ENCODE measurements at places on chromosomes 16 and 17.

GRCh38 chr16:152141-153128 is at the start of gene HBZ:
Gene HBZ (plus strand): TSS chr16:152644. CDS start chr16:152910, 266 bp downstream.
- no peak for DNase-seq

DNA sequence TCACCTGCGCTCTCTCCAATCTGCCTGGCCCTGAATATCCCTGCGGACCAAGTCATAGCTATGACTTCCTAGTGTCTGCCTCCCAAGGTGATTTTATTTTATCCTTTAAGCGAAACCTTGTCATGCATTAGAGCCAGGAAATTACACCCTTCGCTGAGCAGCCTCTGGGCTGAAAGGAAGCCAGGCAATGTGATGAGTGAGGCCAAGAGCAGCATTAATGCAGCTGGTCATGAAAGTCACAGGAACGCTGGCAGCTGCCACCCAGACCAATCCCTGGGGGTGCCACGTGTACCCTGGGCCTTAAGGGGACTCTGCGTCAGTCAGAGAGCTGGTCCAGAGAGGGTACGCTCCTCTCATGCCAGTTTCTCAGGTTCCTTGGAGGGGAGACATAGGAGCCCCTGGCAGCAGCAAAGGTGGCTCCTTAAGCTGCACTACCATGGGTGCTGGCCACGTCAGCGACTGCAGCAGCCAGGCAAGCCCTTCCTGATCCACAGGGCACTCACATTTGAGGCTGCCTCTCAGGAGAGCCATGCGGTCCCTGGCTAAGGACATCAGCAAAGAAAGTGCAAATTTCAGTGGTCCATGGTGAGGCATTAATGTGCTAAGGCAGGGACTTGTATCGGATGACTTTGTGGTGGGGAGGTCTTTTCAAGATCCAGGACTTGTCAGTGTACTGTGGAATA is 42.7 kb upstream of the WSCD1 start:
- DNase-seq, result no peak

DNA sequence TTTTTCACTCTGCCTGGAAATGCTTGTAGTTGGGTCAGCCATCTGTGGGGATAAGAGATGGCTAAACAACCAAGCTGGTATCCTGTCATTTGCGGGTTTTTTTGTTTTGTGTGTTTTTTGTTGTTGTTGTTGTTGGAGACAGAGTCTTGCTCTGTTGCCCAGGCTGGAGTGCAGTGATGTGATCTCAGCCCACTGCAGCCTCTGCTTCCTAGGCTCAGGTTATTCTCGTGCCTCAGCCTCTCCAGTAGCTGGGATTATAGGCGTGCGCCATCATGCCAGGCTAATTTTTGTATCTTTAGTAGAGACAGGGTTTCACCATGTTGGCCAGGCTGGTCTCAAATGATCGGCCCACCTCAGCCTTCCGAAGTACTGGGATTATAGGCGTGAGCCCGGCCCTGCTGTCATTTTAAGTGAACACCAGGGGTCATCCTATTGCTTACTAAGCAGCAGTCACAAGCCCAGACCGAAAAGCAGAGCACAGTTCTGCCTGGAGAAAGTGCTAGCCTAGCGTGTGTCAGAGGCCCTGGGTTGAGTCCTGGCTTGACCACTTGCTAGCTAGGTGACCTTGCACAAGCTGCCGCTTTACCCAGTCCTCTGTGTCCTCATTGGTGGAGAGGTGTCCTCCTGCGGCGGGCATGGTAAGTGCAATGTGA is 4.6 kb downstream of the SMCR8 start:
- no peak for DNase-seq

GRCh38 chr17:47262586-47262985 is 9.0 kb downstream of the ITGB3 start:
- DNase-seq, result no peak

DNA sequence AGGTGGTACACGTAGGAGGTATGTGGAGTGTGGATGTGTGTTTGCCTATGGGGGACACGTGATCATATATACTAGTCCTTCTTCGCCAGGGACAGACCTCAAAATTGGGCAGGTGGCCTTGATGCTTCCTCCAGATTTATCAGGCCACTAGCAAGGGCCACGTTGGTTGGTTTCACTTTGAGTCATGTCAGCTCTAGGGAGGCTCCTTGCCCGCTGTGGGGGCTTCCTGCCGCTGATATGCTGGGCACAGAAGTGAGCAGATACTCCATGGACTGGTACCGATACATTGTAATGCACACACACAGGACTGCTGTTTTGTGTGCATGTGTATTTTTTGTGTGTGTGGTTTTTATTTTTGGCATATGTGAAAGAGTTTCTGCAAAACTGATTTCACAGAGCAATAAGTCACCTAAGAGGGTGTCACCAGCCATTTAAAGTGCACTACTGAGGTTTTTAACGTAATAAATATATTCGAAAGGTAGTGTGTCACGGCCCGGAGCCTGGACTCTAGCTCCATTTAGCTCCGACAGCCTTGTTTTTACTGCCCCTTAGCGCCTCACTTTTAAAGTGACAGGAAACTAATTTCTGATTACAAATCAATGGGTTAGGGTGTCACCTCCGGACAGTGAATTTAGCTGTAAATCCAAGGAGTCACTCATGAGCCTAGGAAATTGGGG is 605.5 kb upstream of the SALL1 start:
- no peak for DNase-seq

GRCh38 chr16:20862162-20862960 is 37.8 kb downstream of the DCUN1D3 start:
- DNase-seq, result no peak

DNA sequence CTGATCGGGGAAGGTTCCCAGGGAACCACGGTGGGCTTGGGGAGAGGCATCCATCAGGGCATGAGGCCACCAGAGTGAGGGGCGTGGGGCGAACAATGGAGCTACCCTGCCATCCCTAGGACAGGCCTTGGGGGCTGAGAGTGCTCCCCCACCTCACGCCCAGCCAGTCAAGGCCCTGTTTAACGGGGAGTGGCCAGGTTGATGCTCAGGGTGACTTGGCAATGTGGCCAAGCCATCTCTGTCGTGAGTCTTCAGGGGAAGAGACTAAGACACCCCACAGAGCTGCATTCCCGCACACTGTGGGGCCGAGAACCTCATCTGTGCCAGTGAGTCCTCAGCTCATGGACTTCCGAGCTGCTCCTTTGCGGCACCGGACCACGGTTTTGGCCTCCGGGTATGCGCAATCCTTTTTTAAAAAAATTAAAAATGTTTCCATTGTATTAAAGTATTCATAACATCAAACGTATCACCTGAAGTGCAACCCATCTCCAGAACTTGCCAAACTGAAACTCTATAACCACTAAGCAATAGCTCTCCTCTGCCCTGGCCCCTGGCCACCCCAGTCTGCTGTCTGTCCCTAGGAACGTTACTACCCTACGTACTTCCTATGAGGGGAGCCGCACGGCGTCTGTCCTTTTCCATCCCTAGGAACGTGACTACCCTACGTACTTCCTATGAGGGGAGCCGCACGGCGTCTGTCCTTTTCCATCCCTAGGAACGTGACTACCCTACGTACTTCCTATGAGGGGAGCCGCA is 71.8 kb upstream of the DOC2B start:
- DNase-seq, result no peak

DNA sequence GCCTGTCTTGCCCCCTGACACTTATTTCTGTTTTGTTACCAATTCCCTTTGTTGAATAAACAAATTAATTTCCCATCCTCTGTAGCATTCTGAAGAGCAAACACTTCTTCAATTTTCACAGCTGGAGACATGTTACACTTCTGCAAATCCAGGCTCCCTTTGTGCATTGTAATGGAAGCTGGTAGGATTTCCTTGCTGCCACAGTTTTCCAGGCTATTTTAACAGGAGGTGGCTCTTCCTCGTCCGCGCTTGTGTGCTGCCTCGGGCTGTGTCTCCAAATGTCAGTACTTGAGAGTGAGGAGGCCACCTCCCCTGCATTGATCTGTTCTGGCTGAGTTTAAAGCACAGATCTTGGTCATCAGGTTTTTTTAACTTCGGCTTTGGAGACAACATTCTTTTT is 40.0 kb downstream of the SOST start:
- no peak for DNase-seq

GRCh38 chr17:43755389-43755875 is 3.2 kb downstream of the SOST start:
- DNase-seq, result no peak

GRCh38 chr17:40535924-40536294 is 29.4 kb downstream of the CCR7 start:
- no peak for DNase-seq

DNA sequence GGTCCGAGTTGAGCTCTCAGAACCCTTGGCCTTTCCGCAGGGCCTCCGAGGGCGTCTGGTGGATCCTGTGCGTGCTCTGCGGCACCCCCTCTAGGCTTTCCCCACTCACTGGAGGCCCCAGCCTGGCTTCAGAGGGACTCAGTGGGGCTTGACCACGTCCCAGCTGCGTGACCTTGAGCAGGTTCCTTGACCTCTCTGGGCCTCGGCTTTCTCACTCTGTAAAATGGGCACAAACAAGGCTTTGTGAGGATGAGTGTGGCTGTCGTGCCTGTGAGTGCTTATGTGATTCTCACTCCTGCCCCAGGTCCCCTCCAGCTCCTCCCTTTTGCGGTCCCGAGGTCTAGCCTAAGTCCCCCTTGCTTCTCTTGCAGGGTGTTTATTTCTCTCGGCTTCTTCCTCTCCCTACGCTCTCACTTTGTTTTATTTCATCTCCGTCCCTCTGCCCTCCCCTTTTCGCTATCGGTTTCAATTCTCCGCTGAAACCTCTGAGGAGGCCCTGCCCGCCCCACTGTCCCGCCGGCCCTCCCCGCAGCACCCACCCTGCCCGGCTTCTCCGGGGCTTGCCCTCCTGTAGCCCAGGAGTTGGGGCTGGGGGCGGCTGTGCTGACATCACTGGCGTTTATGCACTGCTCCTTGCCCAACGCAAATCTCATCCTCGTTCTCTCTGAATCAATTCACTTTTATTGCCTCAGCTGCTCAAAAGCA is 82.3 kb upstream of the CBX4 start:
- no peak for DNase-seq

DNA sequence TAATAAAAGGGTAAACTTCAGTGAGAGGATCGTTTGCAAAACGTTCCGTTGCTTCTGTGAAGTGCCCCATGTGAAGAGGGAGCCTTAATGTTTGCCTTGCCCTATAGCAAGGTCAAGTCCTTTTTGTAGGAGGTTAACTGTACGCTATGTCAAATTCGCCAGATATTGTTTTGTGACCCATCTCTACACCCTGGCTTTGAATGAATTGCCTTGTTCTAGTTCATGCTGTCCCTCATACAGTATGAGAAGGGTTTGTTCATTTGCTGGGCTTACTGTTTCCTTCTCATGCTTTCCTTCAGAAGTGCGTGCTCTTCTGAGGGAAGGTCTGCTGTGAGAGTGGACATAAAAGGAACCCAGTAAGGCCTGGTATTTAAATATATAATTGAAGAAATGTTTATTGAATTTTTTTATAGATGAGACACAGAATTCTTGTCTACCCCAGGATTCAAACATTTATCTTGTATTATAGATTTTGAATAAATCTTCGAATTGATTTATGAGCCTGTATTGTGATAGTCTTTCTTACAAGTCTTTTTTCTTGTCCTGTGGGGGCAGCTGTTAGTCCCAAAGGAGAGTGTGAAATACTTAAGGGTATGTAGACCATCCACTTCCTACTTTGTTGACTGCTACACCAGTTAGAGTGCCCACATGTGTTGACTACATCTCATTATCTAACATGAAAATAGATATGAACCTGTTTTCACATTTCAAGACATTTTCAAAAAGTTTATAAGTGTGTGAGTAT is 1.7 kb downstream of the MAP3K3 start:
- no peak for DNase-seq

DNA sequence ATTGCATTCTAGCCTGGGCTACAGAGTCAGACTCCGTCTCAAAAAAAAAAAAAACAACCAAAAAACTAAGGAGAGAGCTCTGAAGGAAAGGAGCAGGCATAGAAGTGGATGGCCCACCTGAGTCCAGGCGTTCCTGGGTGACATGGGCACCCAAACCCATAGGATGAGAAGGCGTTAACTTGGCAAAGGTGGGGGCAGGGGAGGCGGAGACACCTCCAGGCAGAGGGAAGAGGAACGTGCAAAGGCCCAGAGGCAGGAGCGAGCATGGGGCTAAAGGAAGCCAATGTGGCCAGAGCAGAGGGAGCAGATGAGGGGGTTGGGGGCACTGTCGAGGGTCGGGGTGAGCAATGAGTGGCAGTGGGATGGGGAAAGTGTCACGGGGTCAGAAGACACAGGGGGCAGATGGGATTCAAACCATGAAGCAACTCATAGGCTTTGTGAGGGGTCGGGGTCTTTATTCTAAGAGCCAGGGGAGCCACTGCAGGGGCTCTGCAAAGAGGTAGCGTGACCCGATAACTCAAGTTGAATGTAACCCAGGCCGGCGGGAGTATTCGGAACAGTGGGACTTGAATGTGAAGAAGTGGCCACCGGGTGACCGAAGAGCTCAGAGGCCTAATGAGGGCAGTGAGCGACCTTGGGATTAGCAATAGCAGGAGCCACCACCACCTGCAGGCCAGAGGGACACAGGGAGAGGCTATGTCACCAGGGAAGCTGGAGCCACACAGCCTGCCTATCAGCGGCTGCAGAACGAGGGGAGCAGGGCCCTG is 11.8 kb downstream of the TTYH2 start:
- DNase-seq, result no peak

- DNase-seq, result no peak
These were observed 18.2 kb upstream of the ROGDI start for GRCh38 chr16:4820652-4821051.

All from stimulated activated CD4-positive, alpha-beta T cell treated with anti-CD3 and anti-CD28 coated beads, TNF-alpha, amount 100 ng/mL, for 24 hours (primary cell).